Neural cell (in vitro differentiated cells): ENCODE measurements at places on chromosomes 5 and 9. TPM values are rescaled to one million over a fixed set of nuclear protein-coding genes. Genes with fewer than 3 reads are reported as not detected.

DMRT3 gene
- not detected in 2 replicates for polyA plus RNA-seq

SHC3 gene
- polyA plus RNA-seq, result 20.1 and 22.9 TPM in 2 replicates

TYRP1 gene
- polyA plus RNA-seq, result not detected in 2 replicates

CTNND2 gene
- polyA plus RNA-seq, result 67.0 and 67.6 TPM in 2 replicates

ITK gene
- polyA plus RNA-seq, result not detected in 2 replicates

ITGA1 gene
- polyA plus RNA-seq, result 0.10 and 0.15 TPM in 2 replicates

NOXA1 gene
- polyA plus RNA-seq, result 1.7 and 3.4 TPM in 2 replicates

THBS4 gene
- 6.3 TPM in 2 replicates for polyA plus RNA-seq

PCDHA1 gene
- 0.28 TPM in 1 of 2 replicates, not detected in the other for polyA plus RNA-seq

ZNF883 gene
- 6.5 and 7.2 TPM in 2 replicates for polyA plus RNA-seq

SLC46A2 gene
- not detected in 2 replicates for polyA plus RNA-seq

DIPK1B gene
- polyA plus RNA-seq, result 65.1 and 78.7 TPM in 2 replicates

ITGA2 gene
- polyA plus RNA-seq, result 0.20 and 0.34 TPM in 2 replicates

TGFBI gene
- 0.71 and 0.90 TPM in 2 replicates for polyA plus RNA-seq

C9orf50 gene
- polyA plus RNA-seq, result not detected in 2 replicates

PNPLA7 gene
- polyA plus RNA-seq, result 0.72 and 0.84 TPM in 2 replicates

RORB gene
- polyA plus RNA-seq, result 0.54 and 0.77 TPM in 2 replicates

IL3 gene
- polyA plus RNA-seq, result not detected in 2 replicates

ATG12 gene
- 135 and 141 TPM in 2 replicates for polyA plus RNA-seq

EGFL7 gene
- polyA plus RNA-seq, result 8.2 and 12.5 TPM in 2 replicates

FCN2 gene
- polyA plus RNA-seq, result not detected in 2 replicates

PCDHB12 gene
- 1.3 and 2.2 TPM in 2 replicates for polyA plus RNA-seq

SLC34A1 gene
- polyA plus RNA-seq, result not detected in 2 replicates

MEF2C gene
- polyA plus RNA-seq, result 18.6 and 30.2 TPM in 2 replicates

RGP1 gene
- polyA plus RNA-seq, result 8.1 and 9.9 TPM in 2 replicates

SLC45A2 gene
- 1.2 and 6.2 TPM in 2 replicates for polyA plus RNA-seq

CCDC192 gene
- polyA plus RNA-seq, result not detected in 2 replicates

LHFPL2 gene
- polyA plus RNA-seq, result 1.6 and 3.4 TPM in 2 replicates

PMPCA gene
- 61.3 and 62.6 TPM in 2 replicates for polyA plus RNA-seq
